ENCODE measurements at places on chromosomes 1 and 21.

DNA sequence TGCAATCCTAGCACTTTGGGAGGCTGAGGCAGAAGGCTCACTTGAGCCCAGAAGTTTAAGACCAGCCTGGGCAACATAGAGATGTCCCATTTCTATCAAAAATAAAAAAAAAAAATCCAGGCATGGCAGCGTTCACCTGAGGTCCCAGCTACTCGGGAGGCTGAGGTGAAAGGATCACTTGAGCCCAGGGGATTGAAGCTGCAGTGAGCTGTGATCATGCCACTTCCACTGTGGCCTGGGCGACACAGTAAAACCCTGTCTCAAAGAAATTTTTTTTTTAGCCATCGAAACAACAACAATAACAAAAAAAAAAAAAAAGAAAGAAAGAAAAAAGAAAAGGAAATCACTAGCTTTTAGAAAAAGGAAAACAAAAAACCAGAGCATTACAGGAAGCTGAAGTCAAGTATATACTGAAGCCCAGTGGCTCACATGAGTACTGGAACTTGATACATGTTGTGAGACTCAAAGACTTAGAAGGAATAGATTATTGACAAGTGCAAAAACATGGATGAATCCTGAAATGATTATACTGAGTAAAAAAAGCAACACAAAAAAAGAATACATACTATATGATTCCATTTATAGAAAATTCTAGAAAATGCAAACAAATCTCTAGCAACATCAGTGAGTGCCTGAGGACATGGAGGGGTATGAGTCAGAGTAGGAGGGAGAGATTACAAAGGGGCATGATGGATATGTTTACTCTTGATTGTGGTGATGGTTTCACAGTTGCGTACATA is 6.1 kb upstream of the RABGAP1L start:
- DNase-seq: no peak

- DNase-seq: no peak
Observed at GRCh38 chr21:15130751-15131150, 66.0 kb upstream of the NRIP1 start.

GRCh38 chr1:44565259-44565750 is 109.0 kb downstream of the TMEM53 start:
- DNase-seq: no peak

DNA sequence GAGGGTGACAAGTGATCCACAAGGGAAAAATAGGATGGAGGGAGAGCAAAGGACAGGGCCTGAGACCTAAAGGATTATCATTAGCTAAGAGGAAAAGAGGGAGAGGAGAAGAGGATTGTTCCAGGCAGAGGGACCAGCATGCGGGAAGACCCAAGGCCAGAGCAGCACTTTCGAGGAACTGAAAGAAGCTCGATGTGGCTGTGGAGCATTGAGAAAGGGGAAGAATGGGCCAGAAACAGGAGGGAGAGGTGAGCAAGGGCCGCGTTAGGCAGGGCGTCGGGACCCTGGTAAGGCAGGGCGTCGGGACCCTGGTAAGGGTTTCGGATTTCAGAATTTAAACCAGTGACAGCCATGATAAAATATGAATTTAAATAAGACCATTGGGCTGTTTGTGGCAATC is 22.8 kb upstream of the CSF1 start:
- DNase-seq: no peak

DNA sequence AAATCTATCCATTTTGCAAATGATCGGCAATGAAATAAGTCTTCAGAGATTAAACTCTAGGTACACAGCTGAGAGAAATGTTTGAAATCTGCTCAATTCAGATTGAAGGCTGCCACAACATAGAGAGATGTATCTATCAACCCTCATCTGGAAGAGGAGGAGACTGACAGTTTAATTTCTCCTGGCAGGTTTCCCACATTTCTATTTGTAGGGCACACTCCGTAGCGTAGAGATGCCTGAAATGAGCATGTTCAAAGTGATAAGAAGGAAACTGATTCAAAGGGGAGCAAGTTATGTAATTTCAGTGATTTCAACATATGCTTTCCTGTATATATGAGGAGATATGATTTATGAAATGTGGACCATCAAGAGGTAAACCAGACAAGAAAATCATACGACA is 44.1 kb downstream of the NIBAN1 start:
- DNase-seq: no peak

DNA sequence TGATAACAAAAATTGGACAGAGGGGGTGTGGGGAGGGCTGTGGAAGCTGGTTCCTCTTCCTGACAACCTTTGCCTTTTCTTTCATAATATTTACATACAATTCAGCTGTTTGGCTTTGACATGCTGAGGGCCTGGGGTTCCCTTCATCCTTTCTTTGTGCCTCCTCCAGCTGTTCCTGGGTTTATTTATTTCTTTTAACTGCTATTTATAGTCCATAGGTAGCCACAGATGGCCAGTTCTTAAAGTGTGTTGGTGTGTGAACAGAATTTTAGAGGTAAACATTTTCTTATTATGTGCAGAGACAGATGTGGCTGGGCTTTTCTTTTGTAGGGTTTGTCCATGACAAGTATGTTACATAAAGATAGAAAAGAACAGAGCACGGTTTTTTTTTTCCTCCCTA is 34.1 kb upstream of the CNIH3 start:
- DNase-seq: no peak

GRCh38 chr1:12543740-12544154 is 74.3 kb downstream of the DHRS3 start:
- no peak for DNase-seq

DNA sequence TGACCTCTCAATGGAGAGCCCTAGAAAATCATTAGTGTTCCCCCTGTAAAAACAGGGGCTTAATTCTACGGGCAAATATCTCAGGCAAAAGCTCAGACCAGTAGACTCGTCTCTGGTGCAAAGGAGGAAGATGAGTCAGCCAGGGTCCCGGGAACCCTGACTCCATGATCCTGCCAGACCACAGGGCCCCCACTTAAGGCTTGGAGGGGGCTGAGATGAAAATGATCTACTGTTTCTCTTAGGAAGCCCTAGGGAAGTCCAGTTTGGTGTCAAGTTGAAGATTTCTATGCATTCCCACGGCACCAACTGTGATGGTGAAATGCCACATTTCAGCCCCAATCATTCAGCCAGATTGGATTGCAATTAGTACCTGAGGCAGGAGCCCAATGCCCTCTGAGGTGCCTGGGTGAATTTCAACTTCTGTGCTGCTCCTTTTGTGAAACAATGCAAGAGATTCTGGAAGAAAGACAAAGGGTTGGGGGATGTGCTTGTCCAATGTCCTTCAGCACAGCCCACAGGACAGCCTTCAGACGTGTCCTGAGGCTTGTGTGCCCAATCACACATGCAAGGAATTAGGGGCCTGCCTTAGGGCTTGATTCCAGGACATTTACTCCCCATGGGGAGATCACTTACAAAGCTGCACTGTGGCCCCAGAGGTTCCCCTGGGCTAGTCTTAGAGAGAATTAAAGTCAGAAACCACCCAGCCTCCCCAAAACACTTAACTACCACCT is 18.1 kb downstream of the NAV1 start:
- no peak for DNase-seq

DNA sequence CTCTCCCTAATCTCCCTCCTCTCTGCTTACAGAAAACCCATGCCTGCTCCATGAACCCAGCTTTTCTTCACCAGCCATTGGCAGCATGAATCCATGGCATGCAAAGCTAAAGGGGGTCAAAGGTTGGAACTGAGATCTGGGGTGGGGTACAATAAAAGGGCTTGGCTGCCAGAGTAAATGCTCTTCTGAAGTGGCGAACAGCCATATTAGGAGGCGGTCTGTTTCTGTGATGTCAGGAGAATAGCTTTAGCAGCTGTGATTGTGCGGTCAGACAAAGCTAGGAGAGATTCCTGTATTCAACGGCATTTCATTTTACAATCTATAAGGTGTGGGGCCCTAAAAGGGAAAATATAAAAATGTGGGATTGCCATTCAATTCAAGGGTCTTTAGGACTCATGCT is 71.7 kb upstream of the TMPRSS2 start:
- no peak for DNase-seq

DNA sequence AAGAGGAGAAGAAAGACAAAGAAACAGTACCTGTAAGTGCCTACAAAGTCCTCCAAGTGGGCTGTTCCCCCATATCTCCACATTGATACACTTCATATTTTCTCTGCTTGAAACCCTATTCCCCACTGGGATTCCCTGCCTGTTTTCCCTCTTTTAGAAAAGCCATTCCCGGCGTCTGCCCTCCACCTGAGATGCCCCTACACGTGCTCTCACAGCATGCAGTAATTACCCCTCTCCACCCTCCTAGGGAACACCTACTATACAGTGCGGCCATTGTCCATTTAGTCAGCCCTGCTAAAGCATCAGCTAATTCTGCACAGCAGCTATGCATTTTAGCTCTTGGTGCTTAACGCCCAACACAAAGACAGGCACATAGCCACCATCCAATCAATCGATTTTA is 135.7 kb upstream of the TIAM1 start:
- no peak for DNase-seq

DNA sequence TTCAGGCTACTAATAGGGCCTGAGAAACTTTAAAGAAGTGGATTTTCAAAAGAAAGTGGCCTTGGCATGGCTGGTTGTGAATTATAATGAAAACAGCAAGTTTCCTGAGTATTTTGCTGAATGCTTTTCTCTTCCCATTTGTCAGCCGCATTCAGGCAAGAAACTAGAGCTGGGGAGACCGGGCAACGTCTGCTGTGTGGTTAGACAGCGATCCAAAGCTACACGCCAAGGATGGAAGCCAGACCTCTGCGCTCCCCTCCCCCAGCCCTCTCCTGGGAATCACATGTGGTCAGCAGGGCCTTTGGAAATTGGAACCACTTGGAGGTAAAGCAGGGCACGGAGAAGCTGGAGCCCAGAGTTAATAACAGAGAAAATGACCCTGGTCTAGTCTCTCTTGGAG is 114.1 kb upstream of the CD34 start:
- no peak for DNase-seq

- no peak for DNase-seq
Observed at GRCh38 chr1:54819733-54820132, 18.6 kb upstream of the TTC22 start.

- peak; percentile 70 for DNase-seq
Observed at GRCh38 chr1:244224487-244225430, 173.7 kb downstream of the ZBTB18 start.

DNA sequence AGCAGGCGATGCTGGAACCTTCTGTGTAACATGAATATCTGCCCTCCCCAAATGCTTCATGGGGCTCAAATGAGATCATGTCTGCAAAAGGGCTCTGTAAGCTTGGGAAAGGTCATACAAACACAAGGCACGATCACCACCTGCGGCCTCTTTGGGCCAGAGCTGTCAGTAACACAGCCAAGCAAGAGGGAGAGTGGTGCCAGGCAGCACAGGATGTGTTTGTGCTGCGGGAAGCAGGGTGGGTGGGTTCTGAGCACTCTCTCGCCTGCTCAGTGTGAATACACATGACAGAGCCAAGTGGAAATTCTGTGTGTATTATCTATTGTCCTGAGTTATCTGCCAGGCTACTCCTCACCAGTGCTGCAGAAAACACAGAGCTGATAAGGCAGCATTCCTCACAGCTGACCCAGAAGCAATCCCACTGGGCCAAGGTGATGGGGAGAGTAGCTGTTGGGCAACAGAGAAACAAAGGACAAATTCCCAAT is 101.2 kb downstream of the LAMC2 start:
- no peak for DNase-seq

GRCh38 chr21:44913425-44914175 is 7.1 kb downstream of the ITGB2 start:
- DNase-seq: no peak

GRCh38 chr1:193183019-193183627 is 3.3 kb downstream of the B3GALT2 start:
- peak; percentile 32 for DNase-seq

Measured in hematopoietic multipotent progenitor cell (in vitro differentiated cells).